Right cardiac atrium (tissue), 5 donors: ENCODE measurements at places on chromosomes 6 and 20.

DNA sequence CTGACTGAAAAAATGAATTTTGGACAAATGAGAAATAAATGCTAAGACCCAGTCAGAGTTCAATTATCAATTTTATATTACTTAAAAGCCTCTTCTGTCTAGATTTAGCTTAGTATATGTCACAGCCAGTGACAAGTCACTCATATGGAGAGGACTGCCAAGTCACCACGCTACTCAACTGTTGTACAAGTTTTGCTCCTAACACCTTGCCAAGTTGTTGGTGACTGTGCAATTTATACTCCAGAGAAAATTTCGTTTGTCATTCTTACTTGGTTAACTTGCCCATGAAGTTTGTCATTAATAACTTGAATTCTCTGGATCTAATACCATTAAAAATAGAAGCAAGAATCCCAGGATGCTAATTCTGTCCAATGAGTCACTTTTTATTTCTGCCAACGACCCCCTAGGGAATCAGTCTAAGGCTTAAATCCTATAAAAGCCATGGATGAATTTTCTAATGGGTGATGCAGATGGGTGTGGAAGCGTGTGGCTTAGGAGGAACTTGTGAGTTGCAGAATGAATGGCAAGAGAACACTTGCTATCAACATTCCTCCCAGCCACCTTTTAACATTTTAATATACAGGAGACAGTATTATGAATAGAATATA is 30.4 kb upstream of the FBXO30 start:
- no peak for DNase-seq

DNA sequence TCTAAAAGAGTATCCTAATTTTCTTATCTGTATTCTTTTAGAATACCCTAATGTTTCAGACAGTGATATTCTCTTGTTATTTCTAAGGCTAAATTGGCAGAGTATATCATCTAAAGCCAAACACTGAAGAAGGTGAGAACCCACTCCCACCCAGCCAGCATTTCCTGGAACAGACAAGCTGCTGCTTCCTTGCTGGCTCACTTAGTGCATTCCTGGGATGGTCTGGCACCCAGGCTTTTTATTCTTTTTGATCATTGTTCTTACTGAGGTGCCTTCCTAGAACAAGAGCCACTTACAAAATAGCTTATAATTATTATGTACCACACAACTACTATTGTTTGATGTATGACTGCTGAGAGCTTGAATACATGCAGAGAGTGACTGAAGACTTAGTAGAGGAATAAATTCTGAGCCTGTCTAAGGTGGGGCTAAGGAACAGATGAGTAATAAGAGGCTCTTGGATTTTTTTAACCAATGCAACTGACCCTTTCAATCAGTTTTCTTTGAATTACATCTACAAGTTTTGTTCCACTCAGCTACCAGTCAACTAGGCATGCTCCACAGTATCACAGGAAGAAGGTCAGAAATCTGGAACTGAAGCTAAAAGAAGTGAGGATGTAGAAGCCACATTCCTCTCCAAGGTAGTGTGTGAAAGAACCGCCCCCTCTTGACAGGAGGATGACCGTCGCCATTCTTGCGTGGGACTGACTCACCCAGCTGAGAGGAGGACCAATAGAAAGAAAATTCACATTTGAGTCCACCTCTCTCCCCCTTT is 30.1 kb downstream of the PRPH2 start:
- DNase-seq: peak; percentile 32

- DNase-seq: peak; percentile 77
Observed at GRCh38 chr6:137724495-137725211, 142.4 kb upstream of the TNFAIP3 start.

DNA sequence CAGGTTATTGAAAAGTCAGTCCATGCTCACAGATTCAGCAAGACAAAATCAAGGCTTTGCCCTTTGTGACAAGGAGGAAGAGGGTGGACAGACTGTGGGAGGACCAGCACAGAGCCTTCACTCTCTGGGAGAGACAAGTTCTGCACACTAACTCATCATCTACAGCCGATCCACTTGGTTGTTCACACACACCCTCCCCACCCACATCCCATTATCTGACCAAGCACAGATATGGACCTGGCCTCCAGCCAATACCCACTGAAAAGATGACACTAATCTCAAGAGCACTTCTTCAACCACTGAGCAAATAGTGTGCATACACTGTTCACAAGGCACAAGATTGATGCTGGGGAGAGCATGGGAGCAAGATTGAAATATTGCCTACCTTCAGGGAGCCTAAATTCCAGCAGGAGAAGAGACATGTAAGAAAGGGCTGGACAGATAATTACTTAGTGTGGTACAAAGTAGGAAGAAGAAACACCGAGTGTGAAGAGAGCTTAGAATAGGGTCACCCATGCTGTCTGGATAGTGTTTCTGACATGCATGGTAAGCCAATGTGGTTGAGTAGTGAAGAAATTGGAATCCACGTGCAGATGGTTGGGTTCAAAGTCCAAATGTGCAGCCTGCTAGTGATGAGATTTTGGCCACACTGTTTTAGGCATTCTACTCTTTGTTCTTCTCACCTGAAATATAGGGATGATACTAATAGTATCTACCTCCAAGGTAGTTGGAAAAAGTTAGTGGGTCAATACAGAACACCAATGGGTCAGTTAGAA is 21.7 kb upstream of the IL17A start:
- no peak for DNase-seq

DNA sequence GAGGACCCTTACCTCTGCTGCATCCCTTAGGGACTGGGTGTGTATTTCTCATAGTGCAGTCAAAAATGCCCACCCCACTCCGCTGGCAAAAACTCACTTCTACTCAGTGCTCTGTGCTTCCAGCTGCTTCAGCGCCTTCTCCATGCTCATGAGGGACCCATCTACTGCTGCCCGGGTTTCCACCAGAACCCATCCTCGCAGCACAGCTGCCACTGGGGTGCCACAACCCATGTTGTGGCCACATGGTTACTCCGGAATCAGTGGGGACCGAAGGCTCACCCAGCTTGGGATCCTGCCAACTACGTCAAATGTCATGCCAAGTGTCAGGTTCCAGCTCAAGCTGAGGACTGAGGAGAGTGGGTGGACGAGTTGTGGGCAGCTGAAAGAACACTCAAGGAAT is 774.2 kb upstream of the EYS start:
- DNase-seq: no peak
